Pulmonary artery endothelial cell (primary cell): ENCODE measurements at places on chromosomes 2 and 18.
A peak's percentile ranks its signal among the peaks of the same experiment; 100 is the strongest.

DNA sequence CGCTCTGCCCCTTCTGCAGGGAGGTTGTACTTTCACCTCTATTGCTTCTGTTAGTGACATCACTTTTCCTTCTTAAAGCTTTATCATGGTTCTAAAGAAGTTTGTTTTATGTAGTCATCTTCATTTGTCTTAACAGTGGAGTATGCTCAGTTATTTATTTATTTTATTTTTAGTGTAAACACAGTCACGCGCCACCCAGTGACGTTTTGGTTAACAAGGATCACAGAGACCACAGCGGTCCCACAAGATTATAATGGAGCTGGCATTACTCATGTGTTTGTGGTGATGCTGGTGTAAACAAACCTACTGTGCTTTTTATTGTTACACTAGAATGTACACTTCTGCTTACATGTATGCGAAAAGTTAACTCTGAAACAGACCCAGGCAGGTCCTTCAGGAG lies 89.9 kb downstream of the SOX11 start:
- DNase-seq: no peak

GRCh38 chr2:10267551-10268465 lies 34.9 kb upstream of the HPCAL1 start:
- DNase-seq: no peak

GRCh38 chr18:22981274-22982133 lies 48.4 kb downstream of the RBBP8 start:
- no peak for DNase-seq

DNA sequence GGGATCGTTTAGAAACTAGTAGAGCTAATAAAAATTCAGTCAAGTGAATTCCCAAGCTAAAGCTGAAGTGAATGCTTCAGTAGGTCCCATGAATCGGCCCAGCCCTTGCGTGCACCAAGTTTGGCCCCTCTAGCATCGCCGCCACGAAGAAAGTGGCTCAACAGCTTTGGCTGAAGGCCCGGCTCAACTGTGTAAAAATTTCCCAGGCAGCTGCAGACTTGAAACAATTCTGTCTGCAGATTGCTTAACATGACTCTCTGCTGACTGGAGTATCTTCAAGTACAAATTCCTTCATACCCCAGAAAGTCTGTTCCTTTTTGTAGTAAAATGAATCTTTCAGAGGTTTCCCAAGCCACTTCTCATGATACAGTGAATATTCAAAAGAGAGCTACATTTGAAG lies 32.7 kb downstream of the ALMS1 start:
- no peak for DNase-seq

- DNase-seq: no peak
Measured at GRCh38 chr2:209767316-209767715, 4.3 kb upstream of the UNC80 start.

DNA sequence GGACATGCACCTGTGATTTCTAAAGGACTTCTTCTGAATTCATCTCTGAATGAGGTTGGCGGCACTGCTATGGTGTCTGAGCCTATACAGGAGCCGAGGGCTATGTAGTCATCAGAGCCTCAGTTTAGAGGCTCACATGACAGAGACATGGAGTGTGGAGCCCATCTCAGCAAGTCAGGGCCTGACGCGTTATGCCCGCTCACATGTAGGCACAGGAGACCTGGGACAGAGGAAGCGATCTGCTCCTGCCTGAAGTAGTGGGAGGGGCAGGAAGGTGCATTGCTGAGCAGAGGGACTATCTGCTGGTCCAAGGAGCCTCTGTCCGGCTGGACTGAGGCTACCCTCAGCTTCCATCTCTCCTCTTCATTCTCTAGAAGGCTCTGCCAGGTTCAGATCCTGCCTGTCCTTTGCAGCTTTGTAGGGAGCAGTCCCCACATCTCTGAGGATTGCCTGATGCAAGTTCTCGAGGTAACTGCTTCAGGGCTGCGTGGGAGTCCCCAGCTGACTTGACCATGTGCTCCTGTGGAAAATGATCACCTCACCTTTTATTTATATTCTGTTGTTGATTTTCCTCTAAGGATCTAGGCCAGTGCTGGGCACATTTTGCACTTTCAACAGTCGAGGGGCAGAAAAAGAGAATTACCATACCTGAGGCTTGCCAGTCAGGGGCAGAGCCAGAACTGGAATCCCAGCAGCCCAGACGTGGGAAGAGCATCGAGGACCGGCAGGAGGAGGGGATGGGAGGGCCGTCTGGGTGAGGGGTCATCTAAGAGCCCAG lies 16.6 kb downstream of the KLHL29 start:
- DNase-seq: no peak

DNA sequence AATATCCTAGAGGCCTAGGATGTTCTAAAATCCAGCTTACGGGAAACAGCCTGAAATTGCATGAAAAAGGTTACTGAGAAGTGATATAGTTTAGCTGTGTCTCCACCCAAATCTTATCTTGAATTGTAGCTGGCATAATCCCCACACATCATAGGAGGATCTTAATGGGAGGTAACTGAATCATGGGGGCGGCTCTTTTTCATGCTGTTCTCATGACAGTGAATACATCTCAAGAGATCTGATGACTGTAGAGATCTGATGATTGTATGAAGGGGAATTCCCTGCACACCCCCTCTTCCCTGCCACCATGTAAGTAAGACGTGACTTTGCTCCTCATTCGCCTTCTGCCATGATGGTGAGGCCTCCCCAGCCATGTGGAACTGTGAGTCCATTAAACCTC lies 385.6 kb upstream of the ID2 start:
- no peak for DNase-seq

- DNase-seq: no peak
Measured at GRCh38 chr2:77309725-77310124, 212.5 kb downstream of the LRRTM4 start.

DNA sequence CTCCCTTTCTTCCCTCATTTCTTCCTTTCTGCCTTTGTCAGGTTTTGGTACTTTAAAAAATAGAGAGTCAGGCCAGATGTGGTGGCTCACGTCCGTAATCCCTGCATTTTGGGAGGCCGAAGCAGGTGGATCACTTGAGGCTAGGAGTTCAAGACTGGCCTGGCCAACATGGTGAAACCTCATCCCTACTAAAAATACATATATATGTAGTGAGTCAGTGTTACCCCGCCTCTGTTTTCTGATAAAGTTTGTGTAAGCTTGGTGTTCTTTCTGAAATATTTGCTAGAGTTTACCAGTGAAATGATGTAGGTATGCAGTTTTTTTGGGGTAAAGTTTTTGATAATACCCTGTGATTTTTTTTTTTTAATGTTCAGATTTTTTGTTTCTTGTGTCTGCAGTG lies 58.8 kb downstream of the DGKD start:
- no peak for DNase-seq

- no peak for DNase-seq
Measured at GRCh38 chr2:60998628-60999545, 18.6 kb upstream of the PEX13 start.

DNA sequence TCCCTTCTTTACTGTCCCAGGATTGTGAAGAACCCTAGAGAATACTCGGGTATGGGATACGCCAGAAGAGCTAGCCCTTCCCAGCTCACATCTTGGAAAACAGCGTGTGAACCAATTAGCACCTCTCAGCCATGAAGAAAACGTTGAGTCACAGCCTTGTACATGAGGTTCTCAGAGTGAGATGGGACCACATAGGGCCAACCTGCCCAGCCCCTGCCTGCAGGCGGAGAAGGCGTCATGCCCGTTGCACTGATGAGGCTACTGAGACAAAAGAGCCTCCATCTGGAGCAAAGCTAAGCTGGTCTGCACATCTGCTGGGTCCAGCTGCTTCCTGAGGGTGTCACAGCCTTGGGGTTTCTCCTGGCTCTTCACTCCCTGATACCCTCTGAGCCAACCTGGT lies 92.2 kb downstream of the LBH start:
- DNase-seq: no peak

GRCh38 chr2:104572834-104573233 lies 281.1 kb upstream of the POU3F3 start:
- DNase-seq: no peak

GRCh38 chr2:172639823-172640222 lies 83.9 kb downstream of the PDK1 start:
- no peak for DNase-seq

DNA sequence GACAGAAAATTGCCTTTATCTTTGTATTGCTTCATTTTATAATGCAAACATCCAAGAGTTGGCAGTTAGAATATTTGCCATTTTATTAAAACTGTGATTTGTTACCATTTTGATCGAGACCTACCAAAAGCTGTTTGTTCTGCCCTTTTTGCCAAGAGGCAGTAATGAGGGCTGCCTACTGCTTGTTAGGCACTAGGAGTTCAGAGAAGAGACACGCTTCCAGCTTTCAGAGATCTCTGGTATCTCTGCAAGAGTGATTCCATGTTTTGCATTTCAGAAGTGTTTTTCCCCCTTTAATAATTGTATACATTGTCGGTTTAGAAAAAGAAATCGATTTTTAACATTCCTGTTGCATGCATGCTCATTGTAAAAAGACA lies 628 bp downstream of the MRPL30 start:
- DNase-seq: no peak

- peak; percentile 22 for DNase-seq
Measured at GRCh38 chr2:54402350-54402749, 53.8 kb upstream of the SPTBN1 start.

- DNase-seq: no peak
Measured at GRCh38 chr2:6930923-6931647, 13.9 kb downstream of the RNF144A start.

DNA sequence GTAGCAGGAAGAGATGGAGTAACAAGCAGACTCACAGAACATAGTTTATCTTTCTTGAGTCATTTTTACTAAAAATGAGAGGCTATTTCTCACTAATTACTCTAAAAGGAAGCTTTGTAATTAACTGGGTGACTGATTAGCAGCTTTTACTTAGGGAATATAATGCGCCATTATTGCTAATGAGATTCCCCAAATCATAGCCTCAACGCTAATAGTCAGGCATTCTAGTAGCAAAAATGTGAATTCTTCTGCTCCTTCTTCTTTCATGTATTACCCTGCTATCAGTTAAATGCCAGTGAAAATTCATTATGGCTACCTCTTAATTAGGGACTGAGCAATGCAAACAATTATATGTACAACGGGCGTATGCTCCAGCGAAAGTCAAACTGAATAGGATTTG lies 349.8 kb downstream of the CDH19 start:
- DNase-seq: no peak

- DNase-seq: no peak
Measured at GRCh38 chr2:10750610-10751009, 29.2 kb downstream of the ATP6V1C2 start.

DNA sequence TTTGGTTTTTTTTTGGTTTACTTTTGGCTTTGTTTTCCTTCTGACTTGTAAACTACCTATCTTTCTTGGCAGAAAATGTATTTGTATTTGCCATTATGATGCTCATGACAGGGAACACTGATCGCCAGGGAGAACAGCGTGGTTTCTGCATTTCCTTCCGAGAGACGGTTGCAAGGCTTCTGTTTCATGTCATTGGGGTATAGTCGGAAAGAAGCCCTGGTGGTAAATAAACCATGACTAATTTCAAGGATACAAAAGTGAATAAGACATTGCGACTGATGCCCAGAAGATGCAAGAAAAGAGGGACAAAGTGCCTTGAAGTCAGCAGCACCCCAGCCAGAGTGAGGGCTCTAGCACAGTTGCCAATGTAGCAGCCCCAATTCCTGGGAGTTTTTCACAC lies 4.2 kb upstream of the CAPN14 start:
- no peak for DNase-seq

- no peak for DNase-seq
Measured at GRCh38 chr18:3213300-3214059, 6.3 kb downstream of the MYOM1 start.

DNA sequence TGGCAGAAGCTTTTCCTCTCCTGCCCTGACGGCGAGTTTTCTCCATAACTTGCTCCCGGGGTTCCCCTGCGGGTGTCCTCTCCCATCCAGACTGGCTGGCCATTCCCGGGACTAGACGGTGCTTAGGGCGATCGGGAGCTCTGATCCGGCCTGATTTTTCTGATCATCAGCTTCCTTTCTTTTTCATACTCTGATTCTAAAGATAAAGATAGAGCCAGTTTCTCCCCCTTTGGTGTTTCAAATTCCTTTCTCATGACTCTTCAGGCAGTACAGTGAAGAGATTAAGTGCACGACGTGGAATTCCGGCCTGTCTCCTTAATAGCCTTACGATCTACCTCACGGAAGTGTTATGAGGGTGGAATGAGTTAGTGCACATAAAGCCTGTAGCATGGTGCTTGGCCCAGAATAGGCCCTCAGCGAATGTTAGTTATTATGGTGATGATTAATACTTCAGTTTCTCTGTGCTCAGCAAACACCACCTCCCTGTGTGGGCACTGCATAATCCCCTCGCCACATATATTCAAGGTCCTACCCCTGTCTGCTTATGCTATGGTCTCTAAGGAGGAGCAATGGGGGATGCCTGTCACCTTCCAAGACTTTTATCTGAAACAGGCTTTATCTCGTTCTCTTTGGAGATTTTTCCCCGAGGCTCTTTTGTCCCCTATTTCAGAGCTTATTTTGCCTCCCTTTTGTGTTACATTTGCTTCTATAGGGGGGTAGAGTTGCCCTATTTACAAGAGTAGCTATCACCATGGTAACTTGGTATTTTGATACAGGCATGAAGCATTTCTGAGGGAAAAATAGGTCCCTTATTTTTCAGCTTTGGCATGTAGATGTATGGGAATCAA lies 254.8 kb downstream of the CDH2 start:
- no peak for DNase-seq

DNA sequence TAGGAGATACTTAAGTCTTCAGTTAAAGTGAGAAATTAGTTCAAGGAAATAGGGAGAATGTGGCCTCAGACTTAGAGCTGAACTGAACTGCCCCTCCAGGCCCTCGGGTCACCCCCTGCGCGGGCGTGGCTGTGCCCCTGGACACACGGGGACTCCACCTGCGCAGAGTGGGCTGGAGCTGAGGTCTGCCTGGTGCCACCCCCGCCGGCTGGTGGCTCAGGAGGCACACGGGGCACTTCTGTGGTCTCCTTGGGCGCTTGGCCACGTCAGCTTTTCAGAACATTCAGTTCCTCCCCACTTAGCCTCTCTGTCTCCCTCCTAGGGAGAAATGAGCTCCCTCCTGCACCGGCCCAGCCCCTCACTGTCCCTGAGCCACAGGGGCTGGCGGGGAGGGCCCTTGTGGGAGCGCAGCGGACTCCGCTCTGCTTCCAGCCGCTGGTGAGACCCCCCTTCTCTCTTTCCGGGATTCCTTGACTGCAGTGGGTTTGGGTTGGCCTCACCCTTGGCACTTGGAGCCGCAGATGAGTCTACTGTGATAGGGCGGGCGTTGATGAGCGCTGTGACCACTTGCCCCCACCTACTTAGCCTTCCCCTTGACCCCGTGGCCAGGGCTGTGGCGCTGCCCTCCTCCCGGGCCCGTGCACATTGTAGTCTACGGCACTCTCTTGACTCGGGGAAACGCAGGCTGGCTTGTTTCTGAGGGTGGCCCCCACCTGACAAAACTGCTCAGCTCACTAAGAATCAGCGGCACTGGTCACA lies 18.2 kb upstream of the PDIA6 start:
- DNase-seq: no peak
